ENCODE measurements at places on chromosomes 2 and 18. TPM values are rescaled to one million over a fixed set of nuclear protein-coding genes. Genes with fewer than 3 reads are reported as not detected.

The C2orf92 gene
- total RNA-seq: 6.5 TPM

The CRYGD gene
- not detected for total RNA-seq

The DNAJC5G gene
- not detected for total RNA-seq

- no peak for DNase-seq
- no peaks in the 10 kb centered on the region for H3K27me3 ChIP-seq
- H3K27ac ChIP-seq: peak overlapping the region; percentile 45
- H3K4me3 ChIP-seq: no peak overlapping the region
- no peaks in the 10 kb centered on the region for H3K36me3 ChIP-seq
- peaks cover 29% of the 10 kb centered on the region for H3K4me1 ChIP-seq
Measured at GRCh38 chr2:58047961-58048360, 1.4 kb downstream of the VRK2 start.

DNA sequence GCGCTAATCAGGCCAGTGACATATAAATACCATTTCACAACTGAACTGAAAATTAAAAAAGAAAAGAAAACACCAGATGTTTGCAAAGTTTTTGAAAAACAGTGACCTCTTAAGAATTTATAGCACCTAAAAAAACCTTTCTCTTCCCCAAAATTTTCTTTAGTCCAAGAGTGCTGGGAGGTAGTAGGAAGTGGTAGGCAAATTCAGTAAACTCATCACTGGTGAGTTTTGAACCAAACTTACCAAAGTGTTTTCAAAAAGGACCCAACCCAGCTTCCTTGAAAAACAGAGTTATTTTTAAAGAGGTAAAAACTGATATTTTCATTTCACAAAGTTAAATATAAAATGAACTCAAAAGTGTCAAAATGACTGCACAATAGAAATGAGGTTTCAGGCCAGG lies 90.4 kb downstream of the TMEM247 start:
- no peak overlapping the region for H3K4me3 ChIP-seq
- DNase-seq: no peak
- no peak overlapping the region for H3K27ac ChIP-seq
- no peaks in the 10 kb centered on the region for H3K27me3 ChIP-seq
- no peaks in the 10 kb centered on the region for H3K4me1 ChIP-seq

- H3K36me3 ChIP-seq: no peaks in the 10 kb centered on the region
- no peak overlapping the region for H3K27ac ChIP-seq
- H3K4me1 ChIP-seq: no peaks in the 10 kb centered on the region
- DNase-seq: no peak
- H3K27me3 ChIP-seq: no peaks in the 10 kb centered on the region
- no peak overlapping the region for H3K4me3 ChIP-seq
Measured at GRCh38 chr2:3778851-3779495, 75.6 kb downstream of the DCDC2C start.

GRCh38 chr2:172296267-172297046 lies 130.9 kb upstream of the ITGA6 start:
- peaks cover 3% of the 10 kb centered on the region for H3K27me3 ChIP-seq
- H3K4me1 ChIP-seq: no peaks in the 10 kb centered on the region
- H3K4me3 ChIP-seq: no peak overlapping the region
- no peaks in the 10 kb centered on the region for H3K36me3 ChIP-seq
- H3K27ac ChIP-seq: no peak overlapping the region
